ENCODE measurements at places on chromosomes 13 and 19. TPM values are rescaled to one million over a fixed set of nuclear protein-coding genes. Genes with fewer than 3 reads are reported as not detected.

Gene CYP4F22
- not detected for total RNA-seq

GRCh38 chr19:10518444-10519361 is 1.5 kb upstream of the S1PR5 start:
- DNase-seq, result no peak

- DNase-seq, result no peak
These were observed 24.1 kb downstream of the SPC24 start for GRCh38 chr19:11131471-11131870.

- no peak for DNase-seq
These were observed 6.8 kb upstream of the BCAT2 start for GRCh38 chr19:48817585-48818124.

- no peak for DNase-seq
These were observed 49.9 kb downstream of the KCTD12 start for GRCh38 chr13:76836311-76836710.

DNA sequence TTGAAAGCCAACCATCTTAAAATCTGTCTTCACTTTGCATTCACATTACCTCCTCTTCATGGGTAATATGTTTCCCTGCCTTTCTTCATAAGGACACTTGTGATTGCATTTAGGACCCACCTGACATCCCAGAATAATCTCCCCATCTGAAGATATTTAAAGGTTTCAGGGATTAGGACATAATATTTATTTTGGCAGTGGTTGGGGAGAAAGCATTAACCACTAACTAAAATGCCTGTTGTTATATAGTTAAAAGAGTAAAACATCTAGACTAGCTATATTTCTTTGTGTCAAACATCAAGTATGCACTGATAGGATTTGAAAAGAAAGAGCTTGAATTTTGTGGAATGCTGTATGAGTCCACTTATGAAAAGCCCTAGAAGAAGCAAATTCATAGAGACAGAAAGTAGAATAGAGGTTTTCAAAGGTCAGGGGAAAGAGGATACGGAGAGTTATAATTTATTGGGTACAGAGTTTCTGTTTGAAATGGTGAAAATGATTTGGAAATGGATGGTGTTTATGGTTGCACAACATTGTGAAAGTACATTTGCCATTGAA is 457.7 kb upstream of the SPRY2 start:
- DNase-seq, result no peak

DNA sequence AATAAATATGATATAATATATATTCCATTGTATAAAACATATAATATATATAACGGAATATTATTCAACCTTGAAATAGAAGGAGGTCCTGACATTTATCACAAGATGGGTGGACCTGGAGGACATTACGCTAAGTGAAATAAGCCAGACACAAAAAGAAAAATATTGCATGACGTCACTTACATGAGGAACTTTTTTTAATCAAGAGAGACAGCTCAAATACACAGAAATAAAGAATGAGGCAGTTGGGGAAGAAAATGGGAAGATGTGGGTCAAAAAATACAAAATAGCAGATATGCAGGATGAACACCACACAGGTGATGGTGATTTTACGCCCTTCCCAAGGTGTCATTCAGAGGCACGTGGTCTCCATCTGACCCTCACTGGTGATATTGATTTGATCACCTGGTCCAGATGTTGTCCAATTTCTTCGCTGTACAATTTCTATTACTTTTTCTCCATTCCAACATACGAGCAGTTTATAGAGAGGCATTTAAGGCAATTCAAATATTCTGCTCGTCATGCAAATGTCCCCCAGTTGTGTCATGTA is 513 bp upstream of the ZNF317 start:
- DNase-seq, result no peak

GRCh38 chr19:39410017-39410830 is 2.2 kb upstream of the PLEKHG2 start:
- DNase-seq, result no peak

Measured in occipital lobe (tissue), 3 donors.